ENCODE measurements at places on chromosomes 13 and 19.

DNA sequence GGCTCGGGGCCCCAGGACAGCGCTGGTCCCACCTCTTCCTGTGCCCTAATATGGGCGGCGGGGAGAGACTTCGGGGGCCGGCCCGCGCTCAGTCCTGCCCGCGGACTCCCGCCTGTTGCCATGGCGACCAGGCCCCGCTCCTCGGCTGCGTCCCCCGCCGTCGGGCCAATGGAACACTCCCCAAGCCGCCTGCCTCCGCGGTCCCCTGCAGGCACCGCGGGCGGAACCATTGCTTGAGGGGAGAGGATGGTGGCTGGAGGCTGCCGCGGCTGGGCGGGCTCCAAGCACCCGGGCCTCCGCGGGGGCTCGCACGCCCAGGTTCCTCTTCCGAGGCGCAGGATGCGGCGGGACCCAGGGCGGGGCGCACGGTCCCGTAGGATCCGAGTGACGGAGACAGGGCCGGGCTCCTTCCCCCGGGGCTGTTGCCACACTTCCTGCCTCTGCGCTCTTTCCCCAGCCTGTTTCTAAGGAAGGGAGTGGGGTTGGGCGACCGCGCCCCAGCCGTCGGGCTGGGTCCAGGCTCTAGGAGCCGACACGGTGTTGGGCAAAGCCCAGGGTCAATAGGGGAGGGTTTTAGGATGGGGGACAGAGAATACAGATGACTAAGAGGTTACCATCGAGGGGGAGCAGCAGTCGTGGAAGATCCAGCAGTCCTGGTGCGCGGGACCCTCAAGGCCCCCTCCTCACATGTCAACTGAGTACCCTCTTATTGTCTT, 1.2 kb upstream of the JUNB start:
- peak; percentile 83 for DNase-seq

- no peak for DNase-seq
These were observed 207.2 kb upstream of the SPRY2 start for GRCh38 chr13:80547885-80548825.

DNA sequence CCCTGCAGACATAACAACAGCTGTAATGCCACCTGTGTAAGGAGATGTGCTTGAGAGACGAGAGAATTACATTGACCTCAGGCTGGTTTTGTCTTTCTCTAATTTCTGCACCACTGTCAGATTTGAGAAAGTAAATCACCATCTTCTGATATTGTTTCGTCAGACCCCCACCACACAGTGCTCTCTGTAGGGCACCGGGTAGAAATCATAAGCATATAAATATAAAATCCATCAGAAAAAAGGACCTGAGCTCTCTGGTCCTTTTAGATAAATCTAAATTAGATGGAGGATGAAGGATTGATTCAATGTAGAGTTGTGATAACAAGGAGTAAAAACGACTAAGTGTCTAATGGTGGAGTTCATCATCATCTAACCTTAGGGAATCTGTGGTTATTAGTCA, 1981.0 kb upstream of the PRR20A start:
- peak; percentile 2 for DNase-seq

DNA sequence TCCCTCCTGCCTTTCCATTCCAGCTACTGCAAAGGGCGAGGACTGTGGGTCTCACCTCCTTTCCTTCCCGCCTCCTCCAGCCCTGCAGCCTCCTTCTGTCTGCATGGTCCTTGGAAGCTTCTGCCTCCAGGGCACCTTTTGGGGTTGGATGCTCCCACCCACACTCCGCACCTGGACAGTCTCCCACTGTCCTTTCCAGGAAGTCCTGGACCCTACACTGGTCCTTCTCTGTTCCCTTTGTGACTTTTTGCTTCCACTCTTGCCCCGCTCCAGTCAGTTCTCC, 130.8 kb downstream of the USP12 start:
- DNase-seq = no peak

DNA sequence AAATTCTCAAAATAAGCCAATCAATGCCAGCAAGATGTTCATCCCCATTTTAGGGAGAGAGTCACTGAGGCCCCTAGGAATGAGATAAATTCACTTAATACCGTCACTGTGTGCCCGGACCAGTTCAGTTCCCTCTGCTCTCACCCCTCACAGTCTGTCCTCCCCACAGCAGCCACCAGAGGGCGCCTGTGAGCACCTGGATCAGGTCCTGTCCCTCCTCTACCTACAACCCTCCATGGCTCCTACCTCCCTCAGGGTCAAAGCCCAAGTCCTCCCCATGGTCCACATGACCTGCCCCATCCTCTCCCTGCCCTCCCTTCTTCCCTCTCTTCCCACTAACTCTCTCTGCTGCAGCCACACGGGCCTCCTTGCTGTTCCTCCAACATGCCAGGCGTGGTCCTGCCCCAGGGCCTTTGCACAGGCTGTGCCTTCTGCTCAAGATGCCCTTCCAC, 42.0 kb upstream of the NFIC start:
- DNase-seq = no peak

- DNase-seq = no peak
These were observed 61.7 kb downstream of the COLGALT1 start for GRCh38 chr19:17616961-17617806.

- no peak for DNase-seq
These were observed 340.0 kb downstream of the SUCLA2 start for GRCh38 chr13:47661076-47661475.

GRCh38 chr19:27860309-27860934, 1352.5 kb downstream of the UQCRFS1 start:
- no peak for DNase-seq

- DNase-seq = no peak
These were observed 93.9 kb upstream of the TDRD3 start for GRCh38 chr13:60303166-60303565.

GRCh38 chr19:50556282-50557008, 11.8 kb downstream of the LRRC4B start:
- DNase-seq = peak; percentile 69

- no peak for DNase-seq
These were observed 3.5 kb downstream of the LGALS7B start for GRCh38 chr19:38792250-38793111.

- DNase-seq = no peak
These were observed 102.7 kb downstream of the ELF1 start for GRCh38 chr13:40916207-40916998.

- DNase-seq = no peak
These were observed 2.2 kb upstream of the KCNC3 start for GRCh38 chr19:50331221-50331993.

GRCh38 chr13:114004420-114005205, 30.7 kb upstream of the C13orf46 start:
- no peak for DNase-seq

DNA sequence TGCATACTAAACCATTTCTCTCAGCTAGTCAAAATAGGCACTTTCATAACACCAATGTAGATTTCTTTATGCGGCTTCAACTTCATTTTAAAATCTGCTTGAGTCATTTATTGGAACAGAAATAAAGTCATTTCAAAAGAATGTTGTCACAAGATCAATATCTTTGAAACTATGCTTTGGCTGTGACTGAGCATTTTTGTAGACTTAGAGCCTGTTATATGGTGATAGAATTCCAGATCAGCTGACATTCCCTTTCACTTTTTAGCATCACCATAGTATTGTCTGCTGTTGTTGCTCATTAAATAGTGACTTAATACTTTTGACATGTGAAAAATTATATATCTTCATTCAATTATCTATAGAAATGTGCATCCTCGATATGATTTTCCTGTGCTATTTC, 279.2 kb upstream of the PRR20A start:
- DNase-seq = no peak

GRCh38 chr13:70795484-70795883, 687.2 kb upstream of the KLHL1 start:
- DNase-seq = no peak

- DNase-seq = no peak
These were observed 31.6 kb upstream of the USP12 start for GRCh38 chr13:27203186-27203585.

GRCh38 chr13:39370554-39370953, 232.4 kb downstream of the LHFPL6 start:
- no peak for DNase-seq

DNA sequence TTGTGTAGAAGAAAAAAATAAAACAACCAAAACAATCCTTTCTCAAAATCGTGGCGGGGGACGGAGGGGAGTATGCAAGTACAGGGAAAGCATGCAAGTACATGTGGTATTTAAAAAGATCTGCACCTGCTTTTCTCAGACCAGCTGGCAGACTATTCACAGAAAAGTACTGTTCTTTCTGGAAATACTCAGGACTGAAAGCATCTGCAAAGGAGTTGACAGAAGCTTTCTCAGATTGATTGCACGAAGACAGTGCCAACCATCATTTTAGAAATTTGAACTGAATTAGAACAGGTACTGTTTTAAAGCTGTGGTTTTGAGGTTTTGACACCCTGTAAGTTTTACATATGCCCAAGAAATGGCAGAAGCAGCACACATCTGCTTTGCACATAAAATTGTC, 19.8 kb upstream of the PCDH8 start:
- DNase-seq = no peak

DNA sequence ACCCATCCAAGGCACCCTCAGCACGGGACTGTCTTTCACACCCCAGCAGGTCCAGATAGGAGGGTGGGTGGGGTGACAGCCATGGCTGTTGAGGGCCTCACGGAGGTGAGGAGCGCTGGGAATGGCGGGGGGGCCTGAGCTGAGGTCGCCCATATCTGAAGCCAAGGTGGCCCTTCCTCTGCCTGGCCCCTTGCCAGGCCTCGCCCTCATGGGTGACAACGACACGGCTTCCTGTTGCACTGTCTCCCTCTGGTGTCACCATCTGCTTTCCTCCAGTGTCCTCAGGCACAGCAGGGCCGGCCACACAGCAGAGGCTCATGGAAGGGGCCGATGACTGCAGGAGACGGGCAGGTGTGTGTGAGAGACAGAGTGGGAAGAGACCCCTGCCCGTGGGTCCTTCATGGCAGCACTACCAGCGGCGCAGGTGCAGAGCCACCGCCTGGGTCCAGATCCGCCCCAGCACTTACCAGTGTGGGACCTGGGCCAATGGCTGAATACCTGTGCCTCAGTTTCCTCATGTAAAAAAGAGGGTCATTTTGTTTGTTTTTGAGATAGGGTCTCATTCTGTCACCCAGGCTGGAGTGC, 8.1 kb upstream of the NKPD1 start:
- peak; percentile 16 for DNase-seq

GRCh38 chr13:104382951-104383350, 1316.7 kb upstream of the SLC10A2 start:
- DNase-seq = no peak

DNA sequence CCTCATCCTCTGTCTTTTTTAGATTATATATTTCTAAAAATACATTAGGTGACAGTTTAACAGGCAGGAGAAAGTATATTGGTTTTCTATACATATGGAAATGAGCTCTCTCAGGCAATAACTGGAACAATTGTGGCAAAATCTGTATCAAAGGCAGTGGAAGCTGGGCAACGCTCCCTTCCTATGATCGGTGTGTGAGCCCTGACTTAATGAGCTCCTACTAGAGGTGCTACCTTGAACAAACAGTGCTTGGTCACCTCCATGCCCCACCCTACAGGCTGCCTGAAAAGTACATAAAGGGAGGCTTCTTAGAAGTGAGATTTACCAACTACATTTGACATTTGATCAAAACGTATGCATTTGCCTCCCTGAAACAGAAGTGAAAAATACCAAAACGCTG, 185.3 kb downstream of the EFNB2 start:
- DNase-seq = no peak

DNA sequence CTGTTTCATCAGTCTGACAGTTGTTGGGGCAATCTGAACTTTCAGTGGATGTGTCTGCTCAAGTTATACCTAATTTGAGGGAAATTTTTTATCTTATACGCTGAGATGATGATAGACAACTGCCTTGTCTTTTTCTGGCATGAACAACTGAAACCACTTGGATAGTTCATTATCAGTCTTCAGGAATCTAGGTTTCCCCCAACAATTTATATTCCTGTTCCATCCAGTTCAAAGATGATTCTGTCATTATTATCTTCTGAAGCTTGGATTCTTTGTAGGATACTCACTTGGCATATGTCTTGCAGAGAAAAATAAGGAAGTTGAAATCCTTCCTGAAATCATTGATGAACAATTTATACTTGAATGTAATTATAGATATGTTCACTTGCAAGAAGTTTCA, 193.7 kb downstream of the LMO7 start:
- no peak for DNase-seq

GRCh38 chr19:46839752-46840497, 10.7 kb downstream of the AP2S1 start:
- no peak for DNase-seq

DNA sequence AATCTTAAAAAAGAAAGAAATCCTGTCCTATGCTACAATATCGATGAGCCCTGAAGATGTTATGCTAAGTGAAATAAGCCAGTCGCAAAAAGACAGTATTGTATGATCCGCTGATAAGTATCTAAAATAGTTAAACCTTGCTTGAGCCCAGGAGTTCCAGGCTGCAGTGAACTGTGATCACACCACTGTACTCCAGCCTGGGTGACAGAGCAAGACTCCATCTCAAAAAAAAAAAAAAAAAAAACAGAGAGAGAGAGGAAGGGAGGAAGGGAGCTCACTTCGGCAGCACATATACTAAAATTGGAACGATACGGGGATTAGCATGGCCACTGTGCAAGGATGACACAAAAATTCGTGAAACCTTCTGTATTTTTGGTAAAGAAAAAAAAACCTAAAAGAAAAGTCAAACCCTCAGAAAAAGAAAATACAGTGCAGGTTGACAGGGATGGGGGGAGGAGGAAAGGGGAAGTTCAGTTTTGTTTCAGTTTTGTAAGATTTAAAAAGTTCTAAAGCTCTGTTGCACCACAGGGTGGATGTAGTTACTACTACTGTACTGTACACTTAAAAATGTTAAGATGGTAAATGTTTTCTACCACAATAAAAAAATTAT, 8.4 kb downstream of the CLASRP start:
- no peak for DNase-seq

- DNase-seq = no peak
These were observed 1.0 kb upstream of the CREB3L3 start for GRCh38 chr19:4152241-4152998.

DNA sequence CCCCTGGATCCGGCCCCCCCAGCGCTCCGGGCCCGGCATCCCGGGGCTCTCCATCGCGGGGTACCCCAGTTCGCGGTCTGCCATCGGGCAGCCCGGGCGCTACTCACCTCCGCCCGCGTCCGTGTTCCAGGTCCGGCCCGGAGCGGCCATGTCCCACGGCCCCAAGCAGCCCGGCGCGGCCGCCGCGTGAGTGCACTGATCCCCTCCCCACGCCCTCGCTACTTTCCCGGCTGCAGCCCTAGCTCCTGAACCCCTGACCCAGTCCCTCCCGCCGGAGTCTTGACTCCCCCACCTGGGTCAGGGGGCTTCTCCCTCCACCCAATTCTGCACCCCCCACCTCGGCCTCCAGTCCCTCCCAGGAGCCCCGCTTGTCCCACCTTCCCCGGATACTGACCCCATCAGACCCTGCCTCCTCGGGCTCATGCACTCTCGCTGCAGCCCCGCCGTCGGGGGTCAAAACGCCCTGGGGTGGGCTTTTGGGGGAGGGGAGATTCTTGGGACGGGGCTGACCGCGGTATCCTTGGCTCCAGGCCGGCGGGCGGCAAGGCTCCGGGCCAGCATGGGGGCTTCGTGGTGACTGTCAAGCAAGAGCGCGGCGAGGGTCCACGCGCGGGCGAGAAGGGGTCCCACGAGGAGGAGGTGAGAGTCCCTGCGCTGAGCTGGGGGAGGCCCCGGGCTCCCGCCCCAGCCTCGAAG, 566 bp downstream of the HMG20B start:
- no peak for DNase-seq

- no peak for DNase-seq
These were observed 104.7 kb downstream of the GGACT start for GRCh38 chr13:100483841-100484381.
